Central memory CD4-positive, alpha-beta T cell (primary cell): ENCODE measurements at places on chromosomes 3 and 15.

DNA sequence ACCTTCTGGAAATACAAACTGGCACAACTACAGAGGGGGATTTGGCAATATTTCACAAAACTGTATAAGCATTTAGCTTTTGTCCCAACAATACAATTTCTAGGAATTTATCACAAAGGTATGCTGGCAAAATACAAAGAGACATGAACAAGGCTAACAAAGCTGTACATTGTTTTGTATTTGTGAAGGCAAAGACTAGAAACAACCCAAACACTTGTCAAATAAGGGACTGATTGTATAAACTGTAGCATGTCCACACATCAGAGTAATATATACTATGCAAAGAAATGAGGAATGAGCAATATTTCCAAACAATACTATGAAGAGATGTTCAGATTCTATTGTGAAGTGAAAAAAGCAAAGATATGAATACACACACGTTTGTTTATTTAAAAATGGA lies 26.4 kb downstream of the CP start:
- DNase-seq: no peak

DNA sequence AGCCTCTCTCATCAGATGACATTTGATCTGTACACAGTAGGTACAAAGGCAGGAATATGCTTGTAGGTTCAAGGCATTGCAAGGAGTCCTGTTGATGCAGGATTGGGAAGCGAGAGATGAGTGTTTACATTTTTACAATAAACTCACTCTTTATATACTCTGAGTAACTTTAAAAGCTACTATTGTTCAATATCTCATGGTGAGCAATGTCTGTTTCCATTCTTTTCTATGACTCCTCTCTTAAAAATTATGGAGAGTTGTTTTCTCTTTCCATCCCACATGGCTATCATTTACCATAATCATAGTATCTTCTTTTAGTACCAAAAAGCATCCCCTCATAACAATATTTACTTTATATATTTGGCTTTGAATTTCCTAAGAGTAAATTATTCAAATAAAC lies 314.0 kb upstream of the CDIN1 start:
- DNase-seq: no peak

DNA sequence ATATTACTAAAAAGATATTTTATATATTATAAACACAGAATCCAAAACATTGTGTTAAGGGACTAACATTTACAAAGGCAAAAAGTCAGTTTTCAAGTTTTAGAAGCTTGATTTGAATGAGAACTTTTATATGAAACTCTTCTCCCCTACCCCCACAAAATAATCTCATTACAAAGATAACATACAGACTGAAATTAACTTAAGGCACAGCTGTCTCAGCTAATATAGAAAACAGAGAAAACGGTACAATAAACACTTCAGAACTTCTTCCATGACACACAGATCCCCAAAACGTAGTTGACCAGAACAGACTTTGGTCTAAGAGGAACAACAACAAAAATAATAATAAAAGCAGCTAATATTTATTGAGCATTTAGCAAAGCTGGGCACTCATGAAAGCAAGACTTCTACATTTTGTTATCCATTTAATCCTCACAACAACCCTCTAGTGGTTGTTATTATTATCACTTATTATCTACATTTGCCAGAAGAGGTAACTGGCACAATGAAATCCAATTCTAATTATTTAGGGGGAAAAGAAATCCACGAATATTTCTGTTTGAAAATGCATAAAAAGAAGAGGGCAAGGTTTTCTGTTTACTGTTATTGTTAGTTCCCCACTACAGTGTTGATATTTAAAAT lies 68.1 kb downstream of the PFN2 start:
- no peak for DNase-seq

DNA sequence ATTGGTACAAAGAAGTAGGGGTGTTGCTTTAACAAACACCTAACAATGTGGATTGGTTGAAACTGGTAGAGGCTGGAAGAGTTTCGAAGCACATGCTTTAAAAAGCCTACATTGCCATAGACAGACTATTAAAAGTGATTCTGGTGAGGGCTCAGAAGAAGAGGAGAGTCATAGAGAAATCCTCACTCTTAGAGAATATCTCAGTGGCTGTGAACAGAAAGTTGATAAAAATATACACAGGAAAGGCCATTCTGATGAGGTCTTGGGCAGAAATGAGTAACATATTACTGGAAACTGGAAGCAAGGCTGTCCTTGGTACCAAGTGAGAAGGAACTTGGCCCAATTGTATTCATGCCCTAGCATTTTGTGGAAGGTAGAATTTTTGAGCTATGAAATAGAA lies 173.7 kb upstream of the CRBN start:
- DNase-seq: no peak

DNA sequence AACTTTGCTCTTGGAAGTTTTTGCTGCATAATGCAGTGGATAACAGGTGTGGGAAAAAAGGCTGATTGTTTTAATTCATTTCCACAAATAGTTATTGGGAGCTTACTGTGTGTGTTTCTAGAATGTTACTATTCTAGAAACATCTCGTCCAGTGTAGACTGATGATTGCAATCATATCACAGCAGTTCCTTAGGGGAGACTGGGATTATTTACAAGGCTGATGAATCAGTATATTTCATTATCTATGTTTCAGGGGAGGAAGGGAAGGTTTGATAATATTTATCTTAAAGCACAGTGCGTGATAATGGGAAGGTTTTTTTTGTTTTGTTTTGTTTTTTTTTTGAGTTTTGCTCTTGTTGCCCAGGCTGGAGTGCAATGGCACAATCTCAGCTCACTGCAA lies 2.4 kb downstream of the USP13 start:
- no peak for DNase-seq

DNA sequence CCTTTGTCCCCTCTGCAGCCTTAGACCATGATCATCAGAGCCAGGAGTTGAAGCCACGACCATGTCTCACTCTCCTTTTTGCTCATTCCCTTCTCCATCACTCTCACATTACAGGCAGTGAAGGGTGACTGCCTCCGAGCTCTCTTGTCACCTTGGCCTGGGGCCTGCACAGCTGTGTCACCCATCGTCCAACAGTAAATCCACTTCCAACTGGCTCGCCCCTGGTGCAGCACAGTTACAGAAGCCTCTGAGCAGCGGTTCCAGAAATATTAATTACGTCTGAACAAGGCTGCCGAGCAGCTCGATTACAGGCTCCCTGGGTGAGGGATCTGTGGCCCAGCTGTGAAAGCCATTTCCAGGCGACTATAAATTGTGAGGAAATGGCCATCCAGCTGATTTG lies 528.2 kb downstream of the NR2F2 start:
- DNase-seq: no peak

GRCh38 chr3:71893702-71894479 lies 108.9 kb upstream of the PROK2 start:
- DNase-seq: no peak

DNA sequence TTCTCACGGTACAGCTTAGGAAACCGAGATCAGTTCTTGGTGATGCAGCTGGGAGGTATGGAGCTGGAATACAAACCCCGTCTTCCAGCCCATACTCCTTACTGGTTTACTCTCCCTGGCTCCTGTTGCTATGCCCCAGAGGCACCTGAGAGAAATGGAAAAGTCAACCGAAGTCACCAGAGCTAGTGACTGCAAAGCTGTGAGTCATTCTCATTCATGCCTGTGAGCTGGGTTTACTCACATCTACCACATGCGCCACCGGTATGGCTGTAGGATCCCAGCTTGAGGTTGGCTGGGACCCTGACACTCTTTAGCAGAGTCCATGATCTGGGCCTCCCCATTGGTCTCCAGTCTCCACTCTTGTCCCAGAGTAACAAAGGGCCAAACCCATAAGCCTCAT lies 111.5 kb upstream of the ETV5 start:
- DNase-seq: no peak

- no peak for DNase-seq
Measured at GRCh38 chr3:134991003-134991402, 195.9 kb downstream of the EPHB1 start.

GRCh38 chr15:31869686-31870307 lies 160.5 kb upstream of the CHRNA7 start:
- peak; percentile 2 for DNase-seq

GRCh38 chr3:62870321-62870720 lies 4.9 kb downstream of the CADPS start:
- DNase-seq: no peak

DNA sequence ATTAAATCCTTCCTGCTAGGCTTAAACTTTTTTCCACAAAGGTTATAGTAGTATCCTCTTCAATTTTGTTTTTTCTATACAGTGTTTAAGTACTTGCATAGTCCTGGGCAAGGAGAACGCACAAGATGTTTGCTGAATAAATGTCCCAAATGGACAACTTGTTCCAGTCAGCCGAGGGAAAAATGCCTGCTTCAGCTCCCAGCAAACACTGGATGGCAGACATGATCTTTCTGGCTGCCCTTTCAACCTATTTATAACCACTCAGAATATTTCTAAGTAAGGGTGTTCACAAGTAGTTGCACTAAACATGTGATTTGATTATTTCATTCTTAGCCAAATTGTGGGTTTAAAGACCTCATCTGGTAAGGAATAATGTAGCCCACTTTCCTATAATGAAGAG lies 29.8 kb downstream of the GNB4 start:
- DNase-seq: no peak

DNA sequence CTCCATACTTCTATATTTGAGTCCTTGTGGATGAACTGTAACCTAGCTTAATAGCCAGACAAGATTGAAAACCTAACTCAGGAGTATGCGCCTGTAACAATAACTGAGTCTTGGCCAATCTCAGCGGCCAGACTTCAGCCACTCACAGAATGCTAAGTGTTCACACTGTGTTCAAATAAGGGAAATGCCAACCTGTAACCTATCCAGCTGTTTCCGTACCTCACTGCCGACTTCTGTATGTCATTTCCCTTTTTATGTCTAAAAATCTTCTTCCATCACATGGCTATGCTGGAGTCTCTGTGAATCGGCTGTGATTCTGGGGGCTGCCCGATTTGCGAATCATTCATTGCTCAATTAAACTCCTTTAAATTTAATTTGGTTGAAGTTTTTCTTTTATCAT lies 169.2 kb downstream of the NFKBIZ start:
- no peak for DNase-seq

DNA sequence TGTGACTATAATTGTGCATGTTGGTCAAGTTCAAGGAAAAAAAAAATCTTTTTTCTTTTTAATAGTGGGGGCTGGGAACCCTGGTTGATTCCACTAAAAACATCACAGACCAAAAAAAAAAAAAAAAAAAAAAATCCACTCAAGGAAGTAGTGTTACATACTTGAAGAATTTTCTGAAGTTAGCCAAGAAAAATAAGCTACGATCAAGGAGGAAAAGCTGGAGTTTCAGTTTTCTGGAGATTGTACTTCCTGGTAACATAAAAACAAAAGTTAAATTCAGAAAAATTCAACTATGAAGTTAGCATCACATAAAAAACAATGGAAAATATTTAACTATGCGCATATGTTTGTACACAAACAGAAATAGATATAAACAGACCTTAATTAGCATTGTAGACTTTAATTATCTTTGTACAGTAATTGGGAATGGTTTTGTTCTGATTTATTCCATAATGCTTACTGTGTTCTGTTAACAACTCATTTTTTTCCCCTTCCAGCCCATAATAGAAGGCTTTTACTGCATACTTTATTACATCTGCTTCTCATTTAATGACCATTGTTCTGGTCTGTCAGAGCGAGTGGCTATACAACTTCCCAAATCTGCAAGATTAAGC lies 194.3 kb downstream of the RORA start:
- no peak for DNase-seq

- no peak for DNase-seq
Measured at GRCh38 chr15:83285284-83285978, 967 bp upstream of the BNC1 start.

GRCh38 chr3:13024765-13025065 lies 48.5 kb downstream of the IQSEC1 start:
- no peak for DNase-seq

DNA sequence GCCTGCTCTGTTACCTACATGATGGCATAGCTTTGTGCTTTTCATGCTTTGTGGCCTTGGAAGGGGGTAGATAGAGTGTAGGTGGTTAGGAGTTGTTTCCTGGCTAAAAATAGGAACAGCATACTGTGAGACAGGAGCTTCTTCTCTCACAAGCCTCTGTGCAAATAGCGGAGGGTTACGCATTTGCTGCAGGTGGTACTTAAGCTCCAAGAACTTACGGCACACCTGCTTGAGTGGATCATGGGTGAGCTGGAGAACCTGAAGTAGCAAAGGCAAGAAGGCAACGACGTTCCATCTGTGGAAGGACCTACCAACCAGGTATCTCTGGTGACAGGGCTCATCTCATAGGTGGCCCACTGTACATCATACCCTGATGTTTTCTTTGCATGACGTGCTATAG lies 66.0 kb downstream of the ST6GAL1 start:
- no peak for DNase-seq

GRCh38 chr15:64412216-64412615 lies 24.6 kb downstream of the TRIP4 start:
- no peak for DNase-seq

DNA sequence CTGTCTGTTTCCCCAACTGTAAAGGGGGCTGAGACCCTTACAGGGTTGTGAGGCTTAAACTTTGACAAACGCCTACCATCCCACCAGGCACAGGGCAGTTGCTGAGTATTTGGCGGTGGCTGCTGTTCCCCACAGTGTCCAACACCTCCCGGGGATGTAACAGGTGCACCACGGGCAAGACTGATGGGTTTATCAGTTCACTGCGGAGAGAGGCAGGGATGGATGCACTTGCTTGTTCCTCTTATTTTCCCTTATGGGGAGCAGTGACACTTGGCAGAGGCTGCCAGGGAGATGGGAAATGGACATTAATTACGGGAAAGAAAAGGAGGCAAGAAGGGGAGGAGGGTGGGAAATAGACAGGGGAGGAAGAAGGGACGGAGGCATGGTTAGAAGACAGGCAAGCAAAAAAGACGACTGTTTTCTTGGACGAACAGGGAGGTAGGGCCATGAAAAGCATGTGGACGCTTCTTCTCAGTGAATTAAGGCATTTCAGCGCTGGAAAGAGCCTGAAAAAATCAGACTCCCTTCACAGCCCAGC lies 16.6 kb upstream of the ADIPOQ start:
- no peak for DNase-seq

GRCh38 chr3:172751175-172751704 lies 714 bp downstream of the ECT2 start:
- DNase-seq: no peak

DNA sequence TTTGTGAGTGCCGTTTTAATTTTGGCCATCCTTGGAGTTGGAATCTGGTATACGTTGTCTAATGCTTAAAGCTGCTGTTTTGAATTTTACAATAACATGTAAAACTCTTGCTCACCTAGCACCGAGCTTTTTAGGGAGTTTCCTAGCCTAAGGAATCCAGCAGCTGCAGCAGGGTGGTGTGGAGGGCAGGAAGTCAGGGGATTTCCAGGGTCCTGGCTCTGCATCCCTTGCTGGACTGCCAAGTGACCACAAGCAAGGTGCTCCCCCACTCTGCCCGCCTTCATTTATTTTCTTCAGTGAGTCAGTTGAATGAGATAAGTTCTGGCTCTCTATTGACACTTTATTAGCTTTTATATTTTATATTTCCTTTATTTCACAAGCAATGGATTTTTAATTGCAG lies 113.7 kb downstream of the ATG7 start:
- no peak for DNase-seq
